ENCODE measurements at places on chromosomes 11 and 22.

DNA sequence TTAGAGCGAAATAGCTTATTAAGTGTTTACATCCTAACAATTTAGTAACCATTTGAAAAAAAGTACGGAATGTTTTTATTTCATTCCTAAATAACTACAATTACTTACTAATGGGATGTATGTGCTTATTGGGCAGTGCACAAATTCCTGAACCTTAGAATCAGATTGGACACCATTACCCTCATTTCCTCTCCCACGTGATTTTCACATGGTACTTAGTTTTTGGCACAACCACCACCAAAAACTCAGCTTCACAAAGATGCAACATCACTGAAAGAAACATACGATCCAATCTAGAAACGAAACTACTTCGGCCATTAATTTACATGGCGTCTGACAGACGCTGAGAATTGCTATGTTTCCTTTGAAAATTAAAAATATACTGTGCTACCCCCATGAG lies 81.5 kb downstream of the FBXO7 start:
- no peak for DNase-seq

DNA sequence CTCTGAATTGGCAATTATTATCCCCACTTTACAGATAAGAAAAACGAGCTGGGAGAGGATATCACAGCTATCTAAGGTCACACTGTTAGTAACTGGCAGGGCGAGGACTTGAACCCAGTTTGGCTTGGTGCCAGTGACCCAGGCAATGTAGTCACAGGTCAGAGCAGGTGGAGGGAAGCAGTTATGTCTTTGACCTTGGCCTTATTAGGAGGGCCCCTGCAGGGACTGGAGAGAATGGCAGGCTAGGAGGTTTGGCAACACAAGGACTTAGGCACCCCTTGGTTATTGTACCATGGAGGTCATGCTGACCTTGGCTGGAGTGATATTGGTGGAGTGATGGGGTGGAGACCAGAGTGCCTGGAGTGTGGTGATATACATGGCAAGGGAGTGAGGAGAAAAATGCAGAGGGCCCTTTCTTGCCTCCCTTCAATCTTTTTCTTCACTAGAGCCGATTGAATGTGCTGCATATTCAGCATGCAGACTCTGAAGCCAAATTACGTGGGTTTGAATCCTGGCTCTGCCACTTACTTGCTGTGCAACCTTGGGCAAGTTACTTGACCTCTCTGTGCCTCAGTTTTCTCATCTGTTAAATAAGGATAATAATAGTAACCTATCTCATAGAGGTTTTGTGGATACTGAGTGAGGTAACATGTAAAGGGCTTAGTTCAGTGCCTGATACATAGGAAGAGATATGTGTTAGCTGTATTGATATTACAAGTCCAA lies 92.7 kb upstream of the TBCEL start:
- no peak for DNase-seq

DNA sequence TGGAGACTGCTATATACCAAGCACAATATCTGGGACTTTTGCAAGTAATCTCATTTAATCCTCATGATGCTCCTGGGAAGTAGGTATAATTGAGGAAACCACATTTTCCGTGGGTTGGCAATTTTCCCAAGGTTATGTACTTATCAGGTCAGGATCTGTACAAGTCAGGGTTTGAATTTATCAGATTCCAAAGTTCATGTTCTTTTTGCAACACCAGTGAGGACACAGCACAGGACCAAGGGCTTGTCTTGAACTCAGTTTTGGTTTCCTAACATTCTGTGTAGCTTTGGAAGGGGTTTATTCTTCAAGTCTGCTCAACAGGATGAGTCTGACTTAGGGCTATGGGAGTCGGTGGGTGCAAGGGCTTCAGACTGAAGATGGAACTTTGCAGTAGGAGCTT lies 30.4 kb downstream of the INSC start:
- no peak for DNase-seq

DNA sequence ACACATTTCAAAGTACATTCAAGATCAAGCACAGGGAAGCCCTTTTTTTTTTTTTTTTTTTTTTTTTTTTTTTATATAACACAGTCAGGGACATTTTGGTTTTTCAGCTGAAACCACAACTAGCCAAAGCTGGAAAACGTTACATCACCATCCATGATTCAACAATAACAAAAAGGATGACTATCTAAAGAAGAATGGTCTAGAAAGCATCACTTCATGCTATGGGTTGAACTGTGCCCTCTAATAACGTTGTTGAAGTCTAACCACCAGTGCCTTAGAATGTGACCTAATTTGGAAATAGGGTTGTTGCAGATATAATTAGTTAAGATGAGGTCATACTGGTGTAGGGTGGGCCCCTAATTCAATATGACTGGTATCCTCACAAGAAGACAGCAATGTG lies 46.6 kb downstream of the MTMR2 start:
- DNase-seq = no peak

- DNase-seq = no peak
Measured at GRCh38 chr11:116481126-116481675, 291.6 kb downstream of the BUD13 start.

DNA sequence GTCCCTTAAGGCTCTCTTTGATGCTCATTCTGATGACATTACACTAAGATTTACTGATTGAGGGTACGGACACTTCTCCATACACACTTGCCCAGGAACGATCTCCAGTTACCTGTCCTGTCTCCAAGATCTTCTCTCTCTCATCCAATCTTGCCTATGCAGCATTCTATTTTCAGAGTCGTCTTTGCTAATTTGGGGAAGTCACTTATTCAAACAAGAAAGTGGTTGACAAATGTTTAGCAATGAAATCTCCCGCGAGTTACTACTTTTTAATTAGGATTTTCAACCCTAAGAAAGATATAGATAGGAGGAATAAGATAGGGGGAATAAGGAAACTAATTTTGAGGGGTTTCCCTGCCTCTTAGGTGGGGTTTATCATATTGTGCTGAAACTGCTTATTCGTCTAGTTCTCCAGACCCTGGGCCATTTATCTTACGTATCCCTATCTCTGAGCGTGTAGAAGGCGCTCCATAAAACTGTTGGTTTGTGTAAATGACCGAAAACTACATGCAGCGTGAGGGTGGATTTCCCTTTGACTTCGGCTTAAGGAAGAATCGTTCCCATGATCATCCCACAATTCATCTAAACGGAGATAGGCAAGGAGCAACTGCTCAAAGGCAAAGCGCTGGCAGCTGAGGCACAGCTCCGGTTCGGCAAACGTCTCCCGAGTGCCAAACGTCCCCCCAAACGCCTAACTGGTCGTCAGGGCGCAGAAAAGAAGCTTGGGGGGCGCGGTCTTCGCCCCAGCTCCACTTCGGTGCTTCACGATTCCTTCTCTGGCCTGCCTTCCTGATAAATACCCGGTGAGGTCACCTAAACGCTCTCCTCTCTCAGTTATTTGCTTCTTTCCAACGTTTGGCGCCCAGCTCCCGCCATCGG lies 804 bp downstream of the APIP start:
- no peak for DNase-seq

DNA sequence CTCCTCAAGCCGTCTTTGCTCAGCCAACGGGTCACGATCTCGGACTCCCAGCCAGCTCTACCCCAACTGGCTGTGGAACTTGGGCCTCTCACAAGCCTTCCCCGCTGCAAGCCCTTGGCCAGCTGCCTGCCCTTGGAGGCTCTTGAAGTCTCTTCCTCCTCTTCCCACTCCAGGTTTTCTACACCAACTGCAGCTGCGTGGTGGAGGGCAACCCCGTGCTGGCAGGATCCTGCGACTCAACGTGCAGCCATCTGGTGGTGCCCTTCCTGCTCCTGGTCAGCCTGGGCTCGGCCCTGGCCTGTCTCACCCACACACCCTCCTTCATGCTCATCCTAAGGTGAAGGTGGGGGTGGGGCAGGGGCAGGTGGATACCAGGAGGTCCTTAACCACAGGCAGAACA lies 40.5 kb upstream of the TPBGL start:
- DNase-seq = no peak

DNA sequence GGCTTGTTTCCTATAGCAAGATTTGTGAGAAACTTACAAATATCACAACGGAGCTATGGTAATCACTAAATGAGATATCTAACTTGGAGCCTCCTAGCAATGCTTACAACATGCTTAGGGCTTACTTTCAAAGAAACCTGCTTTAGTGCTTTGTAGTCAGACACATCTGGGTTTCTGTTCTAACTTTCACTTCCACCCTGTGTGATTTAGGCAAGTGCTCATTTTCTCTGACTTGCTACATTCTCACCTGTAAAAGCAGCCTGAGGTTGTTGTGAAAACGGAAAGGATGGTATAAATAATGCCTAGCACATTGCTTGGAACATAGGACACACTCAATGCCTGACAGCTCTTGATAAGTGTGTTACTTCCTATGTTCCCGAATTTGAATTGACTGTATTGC lies 45.6 kb downstream of the LRRC4C start:
- DNase-seq = no peak

DNA sequence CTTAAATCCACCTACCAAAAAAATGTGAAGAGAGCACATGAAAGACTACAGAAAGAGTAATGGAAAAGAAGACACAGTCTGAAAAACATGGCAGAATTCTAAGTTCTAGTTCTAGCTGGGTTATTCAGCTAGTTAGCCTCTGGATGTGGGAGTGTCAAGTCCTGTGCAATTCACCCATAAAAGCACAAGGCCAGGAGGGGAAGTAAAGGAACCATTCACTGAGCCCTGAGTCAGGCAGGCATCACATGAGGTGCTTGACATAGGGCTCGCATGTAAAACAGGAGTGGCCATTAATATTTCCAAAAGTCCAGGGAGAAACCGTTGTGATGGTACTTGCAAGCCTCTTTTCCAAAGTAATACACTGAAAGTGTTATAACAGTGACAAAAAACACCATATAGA lies 103.7 kb downstream of the GAB2 start:
- no peak for DNase-seq

GRCh38 chr11:114377612-114378267 lies 22.6 kb downstream of the C11orf71 start:
- no peak for DNase-seq

Measured in chondrocyte (in vitro differentiated cells).